ENCODE measurements at places on chromosomes 2 and 18.

DNA sequence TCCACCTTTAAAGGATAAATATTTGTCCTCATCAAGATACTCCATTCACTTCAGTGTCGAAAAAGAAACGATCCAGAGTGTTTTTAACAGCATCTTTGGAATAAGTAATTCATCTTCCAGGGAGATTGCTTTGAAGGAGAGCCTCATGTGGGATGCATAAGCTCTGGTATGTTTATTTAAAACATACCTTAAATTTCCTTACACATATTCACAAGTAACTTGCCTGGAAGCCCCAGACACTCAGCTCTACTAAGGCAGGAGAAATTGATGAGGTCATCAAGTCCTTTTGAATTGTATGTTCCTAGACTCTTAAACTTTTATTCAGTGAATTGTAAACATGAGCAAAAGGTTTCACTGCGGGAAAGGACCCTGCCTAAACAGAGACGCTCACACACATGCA is 103.0 kb downstream of the CDK15 start:
- no peak for DNase-seq

- no peak for DNase-seq
These were observed 96.0 kb downstream of the TFCP2L1 start for GRCh38 chr2:121189011-121189410.

GRCh38 chr2:19627359-19627758 is 268.9 kb upstream of the OSR1 start:
- DNase-seq: no peak

GRCh38 chr18:31269566-31269965 is 48.4 kb upstream of the DSG1 start:
- no peak for DNase-seq

GRCh38 chr2:146997945-146998344 is 846.9 kb upstream of the ACVR2A start:
- DNase-seq: no peak

DNA sequence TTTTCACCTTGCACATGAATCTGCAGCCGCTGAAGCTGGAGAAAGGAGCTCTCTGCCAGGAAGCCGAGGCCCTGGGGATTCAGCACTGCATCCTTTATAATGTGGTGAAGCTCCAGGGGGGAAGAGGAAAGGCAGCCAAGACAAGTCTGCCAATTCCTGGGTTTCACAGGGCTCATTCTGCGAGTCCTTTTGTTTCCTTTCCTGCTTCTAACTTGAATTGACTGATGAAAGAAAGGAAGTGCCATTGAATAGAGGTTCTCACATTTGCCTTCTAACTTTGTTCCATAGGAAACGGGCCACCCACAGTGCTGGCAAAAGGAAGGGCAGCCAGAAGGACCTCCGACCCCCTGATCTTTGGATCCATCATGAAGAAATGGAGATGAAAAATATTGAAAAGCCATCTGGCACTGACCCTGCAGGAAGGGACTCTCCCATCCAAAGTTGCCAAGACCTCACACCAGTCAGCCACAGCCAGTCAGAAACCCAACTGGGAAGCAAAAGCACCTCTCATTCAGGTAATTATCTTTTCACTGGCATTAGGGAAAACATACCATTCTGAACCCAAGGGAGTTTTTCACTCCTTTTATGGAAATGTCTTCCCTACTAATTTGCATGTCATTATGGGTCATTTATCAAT is 765.4 kb downstream of the MBD2 start:
- no peak for DNase-seq

GRCh38 chr2:160317181-160318099 is 117.4 kb upstream of the ITGB6 start:
- no peak for DNase-seq

- DNase-seq: no peak
These were observed 122.3 kb downstream of the CHST9 start for GRCh38 chr18:27062802-27063201.

- no peak for DNase-seq
These were observed 2.8 kb downstream of the ZCCHC2 start for GRCh38 chr18:62525608-62526007.

DNA sequence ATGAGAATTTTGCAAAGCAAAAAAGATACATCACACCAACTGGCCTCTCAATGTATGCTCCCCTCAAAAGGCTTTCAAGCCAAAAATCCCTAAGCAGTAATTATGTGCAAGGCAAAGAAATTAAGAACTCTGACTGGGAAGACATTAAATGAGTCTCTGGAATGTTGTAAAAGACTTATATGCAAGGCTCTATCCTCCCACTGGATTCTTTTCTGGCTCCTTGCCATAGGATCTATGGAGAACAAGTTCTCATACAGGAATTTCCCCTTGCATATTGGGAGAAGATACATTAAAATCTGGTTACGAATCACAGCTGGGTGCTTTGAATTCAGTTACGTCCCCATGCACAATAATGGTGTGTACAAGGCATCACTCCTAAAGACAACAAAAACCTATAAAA is 73.4 kb upstream of the ATL2 start:
- DNase-seq: no peak

GRCh38 chr18:74198453-74198852 is 50.1 kb downstream of the TIMM21 start:
- no peak for DNase-seq

Measured in activated T-cell treated with anti-CD3 and anti-CD28 coated beads for 24 hours (primary cell).